ENCODE measurements at places on chromosomes 16 and 17. TPM values are rescaled to one million over a fixed set of nuclear protein-coding genes. Genes with fewer than 3 reads are reported as not detected.

Gene LRRC37A
- 1.9 TPM for total RNA-seq

Gene LITAFD
- not detected for total RNA-seq

Gene MYOCD
- under 0.01 TPM for total RNA-seq

Gene ZFPM1
- 1.6 TPM for total RNA-seq

Gene PTGES3L
- total RNA-seq = not detected

Measured in dermis blood vessel endothelial cell (primary cell).